ENCODE measurements at places on chromosomes 16 and 17.

GRCh38 chr17:46818316-46818928 is at the start of gene WNT3:
WNT3 (minus strand) TSS chr17:46818692; CDS start chr17:46818597, 95 bp downstream.
- DNase-seq: peak; percentile 70

GRCh38 chr17:56934280-56934679 is 20.4 kb upstream of the TRIM25 start:
- DNase-seq: no peak

DNA sequence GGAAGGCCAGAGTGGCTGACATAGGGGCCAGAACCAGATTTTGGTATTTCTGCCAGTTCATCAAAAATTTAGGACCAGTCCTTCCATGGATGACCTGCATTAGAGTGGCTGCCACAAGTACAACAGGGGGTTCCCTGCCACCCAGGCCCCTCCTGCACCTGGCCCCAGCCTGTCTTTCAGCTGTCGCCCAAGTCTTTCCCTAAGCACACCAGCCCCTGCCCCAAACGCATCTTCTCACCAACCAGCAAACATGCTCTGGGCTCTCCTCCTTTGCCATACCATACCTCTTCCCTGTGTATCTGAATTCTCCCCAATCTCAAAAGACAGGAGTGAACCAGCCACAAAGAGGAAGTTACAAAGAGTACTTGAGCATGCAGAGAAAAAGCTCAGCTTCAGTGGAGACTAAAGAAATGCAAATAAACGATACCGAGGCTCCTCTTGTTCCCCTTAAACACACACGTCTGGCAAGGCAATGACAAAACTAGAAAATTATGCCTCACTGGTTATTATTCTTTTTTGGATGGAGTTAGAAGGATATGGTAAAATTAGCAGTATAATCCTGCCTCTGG is 130.6 kb downstream of the DYNLRB2 start:
- DNase-seq: no peak

- no peak for DNase-seq
Measured at GRCh38 chr17:81843713-81844326, 9.0 kb upstream of the PPP1R27 start.

DNA sequence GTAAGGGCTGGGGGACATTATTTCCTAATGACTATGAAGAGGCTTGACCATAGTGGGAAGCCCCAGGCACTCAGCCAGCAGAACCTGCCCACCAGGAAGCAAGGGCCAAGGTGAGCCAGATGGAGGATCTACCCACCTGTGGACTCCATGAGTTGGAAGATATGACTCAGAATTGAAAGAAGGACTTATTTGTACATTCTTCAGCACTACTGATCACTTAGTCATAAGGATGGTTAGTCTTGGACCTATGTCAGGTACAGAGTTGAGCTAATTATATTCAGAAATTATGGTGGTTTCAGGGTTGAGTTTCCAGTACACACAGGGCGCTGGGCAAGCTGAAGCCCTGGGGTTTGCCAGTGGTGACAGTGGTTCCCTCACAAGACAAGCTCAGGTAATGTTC is 24.0 kb upstream of the GRIN2A start:
- DNase-seq: no peak

GRCh38 chr17:6166492-6167179 is 96.5 kb downstream of the WSCD1 start:
- no peak for DNase-seq

DNA sequence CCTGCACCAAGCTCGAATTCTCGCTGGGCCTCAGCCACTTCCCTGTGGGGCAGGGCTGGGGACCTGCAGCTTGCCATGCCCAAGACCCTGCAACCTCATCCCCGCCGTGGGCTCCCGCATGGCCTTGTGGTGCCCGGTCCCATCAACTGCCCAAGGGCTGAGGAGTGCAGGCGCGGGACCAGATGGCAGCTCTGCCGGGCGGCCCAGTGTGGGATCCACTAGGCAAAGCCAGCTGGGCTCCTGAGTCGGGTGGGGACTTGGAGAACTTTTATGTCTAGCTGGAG is 408.6 kb downstream of the UTP18 start:
- no peak for DNase-seq

DNA sequence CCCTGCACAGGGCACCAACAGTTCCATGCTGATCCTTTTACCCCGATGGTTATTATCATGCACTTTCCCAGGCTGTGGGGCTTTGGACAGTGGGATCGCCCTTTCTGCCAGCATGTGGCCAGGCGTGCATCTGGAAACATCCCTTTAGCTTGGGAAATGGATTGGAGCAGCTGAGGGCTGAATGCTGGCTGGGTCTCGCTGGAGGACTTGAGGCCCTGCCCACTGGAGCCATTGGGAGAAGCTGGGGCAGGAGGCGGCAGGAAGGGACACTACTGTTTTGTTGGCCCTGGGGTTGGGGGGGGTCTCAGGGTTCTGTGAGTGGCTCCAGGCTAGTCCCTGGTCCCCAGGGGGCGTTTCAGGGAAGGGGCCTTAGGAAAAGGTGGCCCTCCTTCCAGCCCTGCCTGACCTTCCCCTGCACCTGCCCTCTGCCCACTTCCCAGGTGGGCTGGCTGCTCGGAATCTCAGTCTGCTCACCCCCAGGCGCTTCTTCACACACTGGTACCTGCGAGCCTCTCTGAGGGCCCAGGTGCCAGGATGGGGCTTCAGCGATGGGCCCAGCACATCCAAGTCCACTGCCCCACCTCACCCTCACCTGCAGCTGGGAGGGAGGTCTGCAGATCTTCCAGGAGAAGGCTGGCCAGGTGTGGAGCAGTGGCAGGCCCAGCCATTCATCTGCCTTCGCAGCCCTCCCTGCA is 1.6 kb upstream of the ADGRG3 start:
- no peak for DNase-seq

- no peak for DNase-seq
Measured at GRCh38 chr16:78506367-78507193, 407.1 kb downstream of the WWOX start.

- DNase-seq: no peak
Measured at GRCh38 chr16:87725596-87726235, 40.1 kb downstream of the KLHDC4 start.

DNA sequence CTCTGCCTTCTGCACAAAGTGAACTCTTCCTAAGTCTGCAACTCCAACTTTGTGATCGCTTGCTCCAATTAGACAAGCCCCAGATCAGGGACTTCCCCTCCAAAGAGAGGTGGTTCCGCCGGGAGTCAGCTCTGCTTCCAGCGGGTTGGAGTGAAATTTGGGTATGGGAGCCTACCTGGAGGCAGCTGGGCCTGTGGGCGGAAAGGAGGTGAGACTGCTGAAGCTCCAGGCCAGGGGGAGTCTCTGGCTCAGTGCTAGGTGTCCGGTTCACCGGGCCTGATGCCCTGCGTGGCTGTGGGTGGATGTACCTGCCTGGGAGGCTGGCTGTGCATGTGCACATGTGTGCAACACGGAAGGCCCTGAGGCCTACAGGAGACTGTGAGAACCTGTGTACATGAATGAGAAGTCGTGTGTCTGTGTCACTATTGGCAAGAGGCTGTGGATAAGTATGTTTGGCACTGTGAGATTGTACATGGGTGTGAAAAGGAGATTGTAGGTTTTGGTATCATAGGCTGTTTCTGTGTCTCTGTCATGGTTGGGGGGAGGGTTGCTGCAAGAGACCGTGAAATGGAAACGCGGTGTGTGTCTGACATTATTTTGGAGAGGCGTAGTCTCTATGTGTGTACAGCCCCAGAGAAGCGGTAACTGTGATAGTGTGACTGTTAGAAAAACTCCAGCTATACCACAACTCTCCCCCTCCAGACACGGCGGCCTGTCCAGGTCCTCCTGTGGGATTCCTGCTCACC is 4.2 kb downstream of the LHX1 start:
- no peak for DNase-seq

GRCh38 chr17:73519011-73519410 is 125.2 kb downstream of the SDK2 start:
- no peak for DNase-seq

- no peak for DNase-seq
Measured at GRCh38 chr17:49640556-49640955, 37.3 kb downstream of the SPOP start.

DNA sequence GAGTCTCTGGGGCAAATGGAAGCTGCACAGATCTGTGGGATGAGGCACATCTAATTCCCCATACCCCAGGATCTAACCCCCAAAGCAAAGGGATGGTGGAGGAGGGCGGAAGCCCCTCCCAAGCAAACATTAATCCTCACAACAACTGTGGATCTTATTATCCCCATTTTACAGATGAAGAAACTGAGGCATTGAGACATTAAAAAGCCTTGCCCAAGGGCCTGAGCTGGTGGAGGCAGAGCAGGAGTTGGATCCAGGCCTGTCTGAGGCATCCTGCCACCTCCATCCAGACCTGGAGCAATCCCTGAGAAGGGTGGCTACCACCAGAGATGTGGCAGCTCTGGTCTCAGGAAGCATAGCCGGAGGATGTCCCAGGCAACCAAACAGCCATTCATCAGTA is 17.7 kb upstream of the CBFB start:
- DNase-seq: no peak

- no peak for DNase-seq
Measured at GRCh38 chr16:84791088-84791487, 28.7 kb upstream of the CRISPLD2 start.

GRCh38 chr16:49914657-49915056 is 58.7 kb upstream of the ZNF423 start:
- no peak for DNase-seq

- no peak for DNase-seq
Measured at GRCh38 chr16:70712942-70713341, 27.1 kb upstream of the MTSS2 start.

- no peak for DNase-seq
Measured at GRCh38 chr17:7652388-7653356, 1.9 kb downstream of the ATP1B2 start.

GRCh38 chr16:68179855-68180254 is 56.1 kb downstream of the ESRP2 start:
- DNase-seq: no peak

DNA sequence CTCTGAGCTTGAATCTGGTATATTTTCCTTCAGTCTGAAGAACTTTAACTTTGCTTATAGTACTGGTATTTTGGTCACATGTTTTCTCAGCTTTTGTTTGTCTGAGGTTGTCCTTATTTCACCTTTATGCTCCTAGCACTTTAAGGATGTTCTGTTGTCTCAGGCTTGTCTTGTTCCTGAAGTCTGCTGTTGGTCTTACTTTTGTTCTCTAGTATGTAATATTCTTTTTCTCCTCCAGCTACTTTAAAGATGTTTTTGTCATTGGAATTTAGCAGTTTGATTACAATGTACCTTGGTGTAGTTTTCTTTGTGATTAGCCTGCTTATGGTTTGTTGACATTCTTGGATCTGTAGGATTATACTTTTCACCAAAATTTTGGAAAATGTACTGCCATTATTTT is 23.6 kb downstream of the RPTOR start:
- no peak for DNase-seq

DNA sequence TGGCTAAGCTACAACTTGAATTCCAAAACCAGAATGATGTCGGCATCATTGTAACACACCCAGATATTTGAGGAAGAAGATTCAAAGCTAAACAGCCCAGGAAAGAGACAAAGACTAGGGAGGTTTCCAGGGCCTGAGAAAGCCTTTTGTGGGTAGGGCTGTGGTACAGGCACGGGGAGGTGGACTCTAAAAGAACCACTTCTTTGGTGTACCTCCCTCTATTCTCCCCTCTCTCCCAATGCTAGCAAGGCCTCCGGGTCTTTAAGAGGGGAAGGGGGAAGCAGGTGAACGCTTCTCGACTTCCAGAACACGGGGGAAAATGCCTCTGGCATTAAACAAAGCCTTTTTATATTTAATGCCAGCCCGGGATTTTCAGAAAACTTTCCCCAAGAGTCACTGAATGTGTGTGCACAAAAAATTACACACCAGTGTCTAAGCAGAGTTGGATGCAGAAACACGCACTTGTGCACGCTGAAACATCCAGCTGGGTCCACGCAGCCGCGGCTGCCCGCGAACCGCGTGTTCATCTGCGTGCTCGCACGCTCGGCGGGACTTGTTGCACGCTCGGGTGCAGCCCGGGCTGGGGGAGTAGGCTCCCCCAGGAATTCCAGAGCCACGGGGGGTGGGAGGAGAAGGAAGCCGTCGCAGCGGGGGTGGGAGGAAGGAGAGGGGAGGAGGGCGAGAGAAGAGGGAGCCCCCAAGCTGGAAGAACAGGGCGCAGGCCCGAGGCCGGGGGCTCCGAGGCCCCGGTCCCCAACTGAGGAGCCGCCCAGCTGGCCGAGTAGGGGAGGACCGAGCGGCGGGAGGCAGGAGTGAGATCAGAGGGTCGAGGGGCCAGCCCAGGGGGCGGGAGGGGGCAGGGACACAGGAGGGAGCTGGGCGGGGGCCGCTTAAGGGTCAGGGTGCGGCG is 20.1 kb upstream of the ZNF423 start:
- DNase-seq: no peak

DNA sequence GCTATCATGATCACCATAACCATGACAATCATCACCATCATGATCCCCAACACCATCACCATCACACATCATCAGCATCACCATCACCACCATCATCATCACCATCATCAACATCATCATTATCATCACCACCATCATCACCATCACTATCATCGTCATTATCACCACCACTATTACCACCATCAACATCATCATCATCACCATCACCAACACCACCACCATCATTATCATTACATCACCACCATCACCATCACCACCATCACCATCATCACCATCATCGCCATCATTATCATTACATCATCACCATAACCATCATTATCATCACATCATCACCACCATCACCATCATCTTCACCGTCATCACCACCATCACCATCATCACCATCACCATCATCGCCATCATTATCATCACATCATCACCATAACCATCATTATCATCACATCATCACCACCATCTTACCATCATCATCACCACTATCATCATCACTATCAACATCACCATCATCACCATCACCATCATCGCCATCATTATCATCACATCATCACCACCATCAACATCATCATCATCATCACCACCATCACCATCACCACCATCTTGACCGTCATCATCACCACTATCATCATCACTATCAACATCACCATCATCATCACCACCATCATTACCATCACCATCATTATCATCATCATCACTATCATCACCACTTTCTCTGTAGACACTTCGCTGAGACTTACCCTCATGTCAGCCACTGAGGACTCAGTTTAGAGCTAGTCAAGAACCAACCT is 366.0 kb downstream of the C16orf95 start:
- DNase-seq: no peak

GRCh38 chr16:76335180-76335974 is 58.2 kb downstream of the CNTNAP4 start:
- no peak for DNase-seq

DNA sequence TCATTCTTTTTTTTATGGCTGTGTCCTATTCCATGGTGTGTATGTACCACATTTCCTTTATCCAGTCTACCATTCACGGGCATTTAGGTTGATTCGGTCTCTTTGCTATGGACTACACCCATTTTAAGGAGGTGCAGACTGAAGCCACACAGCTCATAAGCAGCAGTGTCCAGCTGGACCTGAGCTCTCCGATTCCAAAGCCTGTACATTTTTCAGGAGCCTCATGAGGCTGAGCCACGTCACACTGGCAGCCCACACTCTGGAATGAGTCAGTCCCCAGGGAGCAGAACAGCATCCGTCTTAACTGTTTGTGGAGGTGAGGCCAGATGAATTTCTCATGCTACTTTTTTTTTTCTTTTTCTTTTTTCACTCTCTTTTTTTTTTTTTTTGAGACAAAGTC is 116.1 kb downstream of the C16orf95 start:
- no peak for DNase-seq

All from activated T-cell treated with anti-CD3 and anti-CD28 coated beads, Interleukin-2, amount 50 U/mL, for 24 hours (primary cell).